ENCODE measurements at places on chromosomes 3 and 15.

GRCh38 chr3:109831403-109831802 is 494.1 kb upstream of the DPPA4 start:
- no peak overlapping the region for H3K4me3 ChIP-seq
- no peaks in the 10 kb centered on the region for H3K27me3 ChIP-seq
- H3K4me1 ChIP-seq, result no peaks in the 10 kb centered on the region
- H3K36me3 ChIP-seq, result no peaks in the 10 kb centered on the region
- no peak overlapping the region for H3K27ac ChIP-seq
- no peak for DNase-seq

DNA sequence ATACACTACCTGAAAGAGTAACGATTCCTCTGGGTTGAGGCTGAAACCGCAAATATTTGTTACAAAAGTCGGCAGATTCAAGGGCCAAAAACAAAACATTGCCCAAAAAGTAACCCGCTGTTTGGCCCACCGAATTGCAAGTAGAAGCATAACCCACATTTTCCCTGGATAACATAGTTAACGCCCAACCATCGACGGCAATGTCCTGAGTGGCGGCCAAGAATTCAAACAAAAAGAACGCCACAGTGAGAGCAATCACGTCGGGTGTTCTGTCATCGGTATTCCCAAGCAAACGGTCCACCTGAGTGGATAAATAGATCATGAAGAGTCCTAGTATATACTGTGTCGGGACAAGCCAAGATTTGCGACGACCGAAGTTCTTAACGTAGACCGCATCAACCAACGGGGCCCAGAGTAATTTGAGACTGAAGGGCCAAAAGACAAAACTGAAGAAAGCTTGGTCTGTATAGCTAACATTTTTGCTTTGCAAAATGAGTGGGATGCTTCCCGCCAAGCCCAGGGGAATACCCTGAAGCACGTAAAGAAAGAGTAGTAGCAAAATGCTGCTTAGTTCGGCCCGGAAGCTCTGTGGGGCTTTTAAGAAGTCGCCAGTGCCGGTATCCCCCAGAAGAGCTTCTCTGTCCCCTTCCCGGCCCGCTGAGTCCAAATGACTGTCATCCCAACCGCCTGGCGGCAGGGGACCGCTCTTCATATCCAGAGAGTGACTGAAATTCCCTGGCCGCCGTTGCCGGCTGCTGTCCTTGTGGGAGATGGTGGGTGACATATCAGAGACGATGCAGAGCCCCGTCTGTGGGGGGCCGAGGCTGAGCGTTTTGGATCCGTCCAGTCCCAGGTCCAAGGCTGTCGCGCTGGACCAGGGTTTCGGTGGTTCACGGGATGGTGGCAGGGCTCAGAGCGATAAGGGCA is 750 bp downstream of the SLC33A1 start:
- H3K36me3 ChIP-seq, result peaks cover under 1% of the 10 kb centered on the region
- DNase-seq, result no peak
- H3K27ac ChIP-seq, result peak overlapping the region; percentile 95
- H3K4me1 ChIP-seq, result peaks cover 56% of the 10 kb centered on the region
- no peaks in the 10 kb centered on the region for H3K27me3 ChIP-seq

GRCh38 chr3:133505813-133506212 is 67.7 kb upstream of the CDV3 start:
- no peak for DNase-seq
- no peaks in the 10 kb centered on the region for H3K27me3 ChIP-seq
- no peak overlapping the region for H3K4me3 ChIP-seq
- no peak overlapping the region for H3K27ac ChIP-seq
- H3K4me1 ChIP-seq, result no peaks in the 10 kb centered on the region
- no peaks in the 10 kb centered on the region for H3K36me3 ChIP-seq

DNA sequence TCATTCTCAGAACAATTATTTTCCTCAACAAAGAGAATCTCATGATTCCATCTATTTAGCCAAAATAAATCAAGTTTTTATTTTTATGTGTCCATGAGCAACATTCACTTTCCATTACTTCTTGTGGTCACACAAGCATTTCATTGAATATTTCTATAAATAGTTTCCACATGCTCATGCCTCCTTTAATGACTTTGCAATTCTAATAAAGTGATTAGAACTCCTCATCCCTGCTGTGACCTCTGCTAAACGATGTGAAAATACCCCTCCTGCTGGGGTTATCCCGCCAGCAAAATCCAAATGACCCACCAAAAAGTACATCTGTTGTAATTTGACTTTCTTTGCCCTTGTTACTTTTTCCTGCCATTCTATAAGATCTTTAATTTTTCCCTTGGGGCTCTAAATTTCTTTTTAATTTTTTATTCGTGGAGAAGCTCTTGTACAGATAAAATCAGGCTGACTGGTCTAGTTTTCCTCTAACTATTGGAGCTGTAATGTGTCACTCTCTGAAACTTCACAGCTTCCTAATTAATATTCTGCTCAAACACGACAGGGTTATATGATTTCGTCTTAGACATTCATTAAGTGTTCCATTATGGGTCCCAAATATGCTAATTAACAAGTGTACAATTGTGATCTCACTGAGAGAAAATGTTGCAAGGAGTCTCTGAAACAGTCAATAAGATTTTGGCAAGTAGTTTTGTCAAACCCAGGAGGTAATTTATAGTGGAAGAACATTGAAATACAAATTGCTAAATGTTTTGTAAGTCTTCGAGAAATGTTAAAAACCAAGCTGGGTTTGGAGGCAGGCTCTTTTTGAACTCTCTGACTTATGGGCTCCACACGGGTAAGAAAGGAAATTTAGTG is 533.1 kb upstream of the NAALADL2 start:
- no peaks in the 10 kb centered on the region for H3K36me3 ChIP-seq
- no peak overlapping the region for H3K27ac ChIP-seq
- H3K4me1 ChIP-seq, result no peaks in the 10 kb centered on the region
- DNase-seq, result no peak
- no peaks in the 10 kb centered on the region for H3K27me3 ChIP-seq
- no peak overlapping the region for H3K4me3 ChIP-seq

DNA sequence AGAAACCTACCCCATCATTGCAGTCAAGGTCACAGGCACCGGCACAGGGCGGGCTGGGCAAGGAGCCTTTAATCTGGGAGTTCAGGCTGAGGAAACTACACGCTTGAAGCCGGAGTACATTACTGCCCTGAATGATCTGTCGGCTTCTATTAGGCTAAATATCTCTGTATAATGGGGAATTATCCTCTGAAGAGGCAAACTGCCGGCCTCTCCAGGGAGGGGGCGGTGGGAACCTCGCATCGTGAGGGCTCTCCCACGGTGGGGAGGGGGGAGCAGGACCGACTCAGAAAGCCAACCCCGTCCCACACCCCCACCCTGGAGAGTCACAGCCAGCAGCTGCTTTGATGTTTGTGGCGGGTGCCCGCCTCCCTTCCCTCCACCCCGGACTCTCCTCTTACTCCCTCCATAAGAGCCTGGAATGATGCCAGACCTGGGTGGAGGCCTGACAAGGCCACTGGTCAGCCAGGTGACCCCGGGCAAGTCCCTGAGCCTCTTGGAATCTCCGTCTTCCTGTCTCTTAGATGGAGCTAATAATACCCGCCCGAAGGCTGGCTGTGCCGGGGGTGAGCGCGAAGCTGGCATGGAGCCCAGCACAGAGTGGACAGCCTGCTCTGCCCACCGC is 63.4 kb upstream of the LINGO1 start:
- peaks cover 8% of the 10 kb centered on the region for H3K27me3 ChIP-seq
- H3K27ac ChIP-seq, result no peak overlapping the region
- no peak for DNase-seq
- H3K36me3 ChIP-seq, result no peaks in the 10 kb centered on the region
- no peak overlapping the region for H3K4me3 ChIP-seq

DNA sequence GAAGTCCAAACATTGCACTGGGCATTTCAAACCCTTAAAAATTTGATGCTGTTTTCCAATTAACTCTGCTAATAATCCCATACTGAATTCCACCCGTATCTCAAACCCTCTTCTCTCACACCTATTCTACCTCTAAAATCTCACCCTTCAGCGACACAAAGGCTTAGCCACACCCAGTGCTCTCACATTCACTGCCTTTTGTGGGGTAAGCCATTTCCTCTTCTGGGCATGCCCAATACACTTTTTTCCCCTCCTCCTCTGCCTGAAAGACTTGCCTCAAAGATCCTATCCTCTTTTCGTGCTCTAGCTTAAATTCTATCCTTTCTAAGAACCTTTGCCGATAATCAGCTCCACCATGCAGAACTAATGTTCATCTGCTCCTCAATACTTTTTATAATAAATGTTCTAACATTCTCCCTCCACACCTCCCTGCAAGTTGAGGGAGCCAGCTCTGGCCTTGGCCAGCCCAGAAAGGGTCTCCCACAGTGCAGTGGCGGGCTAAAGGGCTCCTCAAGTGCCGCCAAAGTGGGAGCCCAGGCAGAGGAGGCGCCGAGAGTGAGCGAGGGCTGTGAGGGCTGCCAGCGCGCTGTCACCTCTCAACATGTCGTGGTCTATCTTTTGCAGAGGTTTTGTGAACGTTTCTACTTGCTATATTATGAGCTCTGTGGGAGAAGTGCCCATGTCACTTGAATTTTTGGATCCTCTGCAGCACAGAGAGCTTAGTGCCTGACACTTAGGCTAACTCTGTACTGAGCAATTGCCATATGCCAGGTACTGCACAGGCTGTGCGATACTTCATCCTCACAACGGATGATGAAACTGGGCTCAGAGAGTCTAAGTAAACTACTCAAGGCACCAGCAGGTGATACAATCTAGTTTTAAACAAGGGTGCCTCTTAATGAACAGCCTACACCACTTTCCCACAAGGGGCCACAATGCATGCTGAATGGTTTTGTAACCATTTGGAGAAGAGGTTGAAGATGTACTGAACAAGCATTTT is 53.6 kb upstream of the BCL6 start:
- no peak overlapping the region for H3K4me3 ChIP-seq
- no peak overlapping the region for H3K27ac ChIP-seq
- DNase-seq, result no peak
- H3K36me3 ChIP-seq, result no peaks in the 10 kb centered on the region
- no peaks in the 10 kb centered on the region for H3K27me3 ChIP-seq

GRCh38 chr15:93261845-93262244 is 172.8 kb upstream of the RGMA start:
- DNase-seq, result no peak
- H3K27ac ChIP-seq, result no peak overlapping the region
- H3K4me1 ChIP-seq, result no peaks in the 10 kb centered on the region
- H3K36me3 ChIP-seq, result no peaks in the 10 kb centered on the region
- no peak overlapping the region for H3K4me3 ChIP-seq
- no peaks in the 10 kb centered on the region for H3K27me3 ChIP-seq

DNA sequence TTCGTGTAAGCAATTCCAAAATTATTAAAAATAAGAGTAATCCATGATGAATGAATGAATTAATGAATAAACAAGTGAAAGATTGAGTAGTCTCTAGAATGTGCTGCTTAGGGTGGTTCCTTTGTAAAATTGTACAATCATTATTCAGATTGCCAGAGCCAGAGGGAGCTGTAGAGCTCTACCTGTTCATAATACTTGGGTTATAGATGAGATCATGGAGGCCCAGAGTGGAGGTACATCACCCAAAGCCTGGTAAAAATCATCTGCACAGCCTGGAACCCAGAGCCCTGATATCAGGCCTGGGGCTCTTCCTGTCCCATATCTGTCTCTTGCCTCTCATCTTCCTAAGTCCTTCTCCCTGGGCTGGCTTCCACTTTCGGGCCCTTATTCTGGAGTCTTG is 297.2 kb downstream of the RPLP1 start:
- H3K27ac ChIP-seq, result no peak overlapping the region
- H3K36me3 ChIP-seq, result no peaks in the 10 kb centered on the region
- no peak overlapping the region for H3K4me3 ChIP-seq
- peaks cover 1% of the 10 kb centered on the region for H3K27me3 ChIP-seq

DNA sequence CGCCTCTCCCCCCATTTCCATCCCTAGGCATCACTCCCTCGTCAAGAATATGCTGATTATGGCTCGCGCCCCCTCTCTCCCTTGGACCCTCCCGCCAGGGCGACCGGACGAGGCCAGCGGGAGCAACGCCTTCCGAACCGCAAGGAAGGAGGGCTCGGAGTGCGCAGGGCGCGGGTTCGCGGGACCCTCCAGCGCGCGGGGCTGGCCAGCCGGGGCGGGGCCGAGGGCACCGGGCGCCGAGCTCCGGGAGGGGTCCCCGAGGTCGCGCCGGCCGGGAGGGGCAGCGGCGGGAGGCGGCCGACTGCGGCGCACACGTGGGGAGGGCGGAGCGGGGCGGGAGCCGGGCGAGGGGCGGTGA is 483 bp downstream of the EHD4 start:
- peak overlapping the region; percentile 96 for H3K27ac ChIP-seq
- H3K27me3 ChIP-seq, result no peaks in the 10 kb centered on the region
- H3K4me1 ChIP-seq, result peaks cover 14% of the 10 kb centered on the region
- peak overlapping the region; percentile 89 for H3K4me3 ChIP-seq

DNA sequence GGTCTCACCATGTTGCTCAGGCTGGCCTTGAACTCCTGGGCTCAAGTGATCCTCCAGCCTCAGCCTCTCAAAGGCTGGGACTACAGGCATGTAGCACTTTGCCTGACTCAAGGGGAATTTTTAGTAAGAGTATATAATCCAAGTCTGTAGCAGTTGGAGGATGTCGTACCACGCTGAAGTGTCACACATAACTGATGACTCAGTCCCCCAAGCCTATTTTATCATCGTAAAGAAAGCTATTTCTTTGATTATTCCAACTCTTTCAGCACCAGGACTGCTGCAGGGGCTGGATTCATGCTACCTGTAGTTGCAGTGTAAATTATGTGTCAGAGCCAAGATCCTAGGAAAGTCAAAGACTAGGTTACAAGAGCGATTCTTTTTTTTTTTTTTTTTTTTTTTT is 1.4 kb upstream of the PRKCI start:
- no peak overlapping the region for H3K4me3 ChIP-seq
- H3K4me1 ChIP-seq, result no peaks in the 10 kb centered on the region
- H3K36me3 ChIP-seq, result no peaks in the 10 kb centered on the region
- H3K27me3 ChIP-seq, result no peaks in the 10 kb centered on the region
- no peak for DNase-seq

GRCh38 chr3:140467796-140468315 is 210.0 kb upstream of the TRIM42 start:
- no peaks in the 10 kb centered on the region for H3K27me3 ChIP-seq
- no peaks in the 10 kb centered on the region for H3K36me3 ChIP-seq
- DNase-seq, result no peak
- no peak overlapping the region for H3K27ac ChIP-seq

DNA sequence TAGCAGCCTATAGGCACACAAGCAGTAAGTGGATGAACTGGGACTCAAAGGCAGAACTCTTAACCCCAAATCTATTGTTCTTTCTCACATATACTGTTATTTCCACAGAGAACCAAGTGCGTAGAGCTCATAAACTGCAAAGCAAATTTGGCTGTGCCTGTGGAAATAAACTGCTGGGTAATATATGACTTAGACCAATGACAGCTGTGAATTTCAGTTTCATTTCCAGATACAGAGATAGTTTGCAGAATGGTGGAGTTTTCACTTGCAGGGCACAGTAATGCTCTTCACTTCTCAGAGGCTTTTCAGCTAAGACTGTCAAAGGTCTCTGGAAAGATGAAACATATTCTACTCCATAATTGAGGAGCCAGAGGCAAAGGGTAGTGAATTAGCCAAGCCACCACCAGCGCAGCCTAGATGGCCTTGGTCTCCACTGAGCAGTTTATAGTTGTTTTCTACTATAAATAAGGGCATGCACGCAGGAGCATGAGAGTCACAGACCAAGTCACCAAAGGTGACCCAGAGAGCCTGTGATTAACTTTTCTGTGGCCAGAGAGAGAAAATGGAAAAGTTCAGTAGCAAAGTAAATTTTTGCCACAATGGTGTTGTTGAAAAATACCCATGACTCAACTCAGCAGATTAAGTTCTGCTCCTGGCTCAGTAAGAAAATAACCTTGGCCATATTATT is 180.7 kb upstream of the GRM7 start:
- H3K27me3 ChIP-seq, result no peaks in the 10 kb centered on the region
- DNase-seq, result no peak
- no peaks in the 10 kb centered on the region for H3K4me1 ChIP-seq
- no peaks in the 10 kb centered on the region for H3K36me3 ChIP-seq
- H3K4me3 ChIP-seq, result no peak overlapping the region
- no peak overlapping the region for H3K27ac ChIP-seq

- H3K36me3 ChIP-seq, result no peaks in the 10 kb centered on the region
- DNase-seq, result no peak
- peaks cover 41% of the 10 kb centered on the region for H3K4me1 ChIP-seq
Measured at GRCh38 chr3:53158765-53159155, 2.2 kb upstream of the PRKCD start.
